ENCODE measurements at places on chromosomes 11 and 22. TPM values are rescaled to one million over a fixed set of nuclear protein-coding genes. Genes with fewer than 3 reads are reported as not detected.

GRCh38 chr11:68992743-68993255 lies 12.0 kb upstream of the MRGPRD start:
- H3K4me3 ChIP-seq: no peak overlapping the region
- no peak for DNase-seq
- H3K27me3 ChIP-seq: peaks cover 5% of the 10 kb centered on the region

DNA sequence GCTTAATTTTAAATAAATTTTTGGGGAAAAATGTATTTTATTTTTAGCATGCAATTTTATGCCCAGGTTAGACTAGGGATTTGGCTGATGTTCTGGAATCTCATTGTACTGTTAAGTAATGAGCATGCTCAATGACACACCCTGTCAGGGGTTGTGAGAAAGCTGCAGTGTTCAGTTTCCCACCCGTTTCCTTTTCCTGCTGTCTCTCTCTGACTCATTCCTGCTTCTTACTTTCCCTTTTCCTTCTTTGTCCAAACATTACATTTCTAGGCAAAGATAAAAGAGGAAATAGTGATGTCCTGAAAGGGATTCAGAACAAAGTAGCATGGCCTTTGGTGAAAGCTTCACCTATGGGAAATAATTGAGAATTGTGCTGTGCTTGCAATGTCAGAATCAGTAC lies 22.7 kb downstream of the OOSP3 start:
- no peaks in the 10 kb centered on the region for H3K36me3 ChIP-seq
- no peak overlapping the region for H3K4me3 ChIP-seq
- no peaks in the 10 kb centered on the region for H3K27me3 ChIP-seq
- no peak for DNase-seq

DNA sequence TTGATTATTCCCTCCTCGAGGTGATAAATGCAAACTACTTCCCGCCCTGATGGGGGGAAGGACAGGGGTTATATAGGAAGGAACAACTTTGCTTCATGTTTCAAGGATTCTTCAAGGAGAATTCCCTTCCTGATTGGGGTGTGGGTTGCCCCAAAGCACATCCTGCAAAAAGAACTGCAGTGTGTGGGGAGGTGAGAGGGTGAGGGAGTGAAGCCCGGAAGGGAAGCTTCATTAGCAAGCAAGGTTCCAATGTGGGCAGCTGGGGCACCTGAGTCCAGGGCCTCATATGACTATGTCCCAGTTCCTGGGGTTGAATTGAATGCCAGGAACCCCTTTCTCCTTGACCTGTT lies 326.0 kb downstream of the MN1 start:
- no peak overlapping the region for H3K4me3 ChIP-seq
- DNase-seq: no peak
- H3K4me1 ChIP-seq: no peaks in the 10 kb centered on the region

DNA sequence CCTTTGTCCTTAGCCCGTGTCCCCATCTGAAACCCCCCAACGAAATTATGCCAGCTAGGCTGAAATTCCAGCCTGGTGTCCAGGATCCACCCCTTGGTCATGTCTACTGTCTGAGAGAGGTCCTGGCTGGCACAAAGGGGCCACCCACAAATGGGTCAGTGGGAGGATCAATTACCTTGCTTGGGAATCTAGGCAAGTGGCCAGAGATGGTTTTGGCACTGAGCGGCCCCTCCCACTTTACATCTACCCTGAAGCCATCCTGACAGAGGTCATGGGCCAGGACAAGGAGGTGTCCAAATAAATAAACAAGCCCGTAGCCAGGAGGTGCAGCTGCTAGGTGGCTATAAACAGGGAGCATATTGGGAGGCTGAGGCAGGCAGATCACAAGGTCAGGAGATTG lies 311.5 kb downstream of the MN1 start:
- no peak for DNase-seq
- no peak overlapping the region for H3K4me3 ChIP-seq
- no peaks in the 10 kb centered on the region for H3K36me3 ChIP-seq
- no peak overlapping the region for H3K27ac ChIP-seq

- no peak overlapping the region for H3K27ac ChIP-seq
- no peaks in the 10 kb centered on the region for H3K36me3 ChIP-seq
- no peak for DNase-seq
- H3K4me3 ChIP-seq: no peak overlapping the region
These were observed 45.8 kb upstream of the MMP7 start for GRCh38 chr11:102576350-102576749.

DNA sequence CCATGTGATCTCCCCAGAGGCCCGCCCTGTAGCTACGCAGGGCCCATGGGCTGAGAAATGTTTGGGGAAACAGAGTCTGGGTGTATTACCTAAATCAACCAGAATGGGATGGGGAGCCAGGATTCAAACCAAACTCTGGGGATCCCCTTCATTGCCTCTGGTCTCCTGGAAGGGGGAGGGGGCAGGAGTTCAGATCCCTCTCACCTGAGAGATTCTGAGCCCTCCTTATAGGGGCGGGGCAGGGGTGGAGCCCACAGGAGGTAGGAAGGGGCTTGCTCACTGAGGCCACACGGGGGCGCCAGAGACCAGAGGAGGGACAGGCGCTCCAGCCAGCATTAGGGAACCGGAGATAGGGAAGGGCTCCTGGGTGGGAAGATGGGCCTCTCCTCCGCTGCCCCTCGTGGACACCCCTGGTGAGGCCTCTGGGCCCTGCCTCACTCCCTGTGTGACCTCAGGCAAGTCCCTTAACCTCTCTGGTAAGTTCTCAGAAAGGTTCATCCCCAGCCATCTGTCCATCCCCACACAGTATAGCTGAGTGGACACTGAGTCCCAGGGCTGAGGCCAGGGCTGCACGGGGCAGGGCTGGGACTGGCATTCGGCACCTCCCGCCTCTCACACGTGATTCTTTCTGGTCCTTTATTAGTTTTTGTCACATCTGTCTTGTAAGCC lies 2.7 kb upstream of the CDC42BPG start:
- H3K4me1 ChIP-seq: peaks cover 22% of the 10 kb centered on the region
- H3K4me3 ChIP-seq: no peak overlapping the region
- no peak overlapping the region for H3K27ac ChIP-seq
- no peaks in the 10 kb centered on the region for H3K27me3 ChIP-seq
- no peaks in the 10 kb centered on the region for H3K36me3 ChIP-seq

GRCh38 chr11:971092-971690 lies 45.5 kb downstream of the AP2A2 start:
- H3K4me3 ChIP-seq: no peak overlapping the region
- H3K36me3 ChIP-seq: no peaks in the 10 kb centered on the region
- no peaks in the 10 kb centered on the region for H3K4me1 ChIP-seq
- no peak overlapping the region for H3K27ac ChIP-seq

DNA sequence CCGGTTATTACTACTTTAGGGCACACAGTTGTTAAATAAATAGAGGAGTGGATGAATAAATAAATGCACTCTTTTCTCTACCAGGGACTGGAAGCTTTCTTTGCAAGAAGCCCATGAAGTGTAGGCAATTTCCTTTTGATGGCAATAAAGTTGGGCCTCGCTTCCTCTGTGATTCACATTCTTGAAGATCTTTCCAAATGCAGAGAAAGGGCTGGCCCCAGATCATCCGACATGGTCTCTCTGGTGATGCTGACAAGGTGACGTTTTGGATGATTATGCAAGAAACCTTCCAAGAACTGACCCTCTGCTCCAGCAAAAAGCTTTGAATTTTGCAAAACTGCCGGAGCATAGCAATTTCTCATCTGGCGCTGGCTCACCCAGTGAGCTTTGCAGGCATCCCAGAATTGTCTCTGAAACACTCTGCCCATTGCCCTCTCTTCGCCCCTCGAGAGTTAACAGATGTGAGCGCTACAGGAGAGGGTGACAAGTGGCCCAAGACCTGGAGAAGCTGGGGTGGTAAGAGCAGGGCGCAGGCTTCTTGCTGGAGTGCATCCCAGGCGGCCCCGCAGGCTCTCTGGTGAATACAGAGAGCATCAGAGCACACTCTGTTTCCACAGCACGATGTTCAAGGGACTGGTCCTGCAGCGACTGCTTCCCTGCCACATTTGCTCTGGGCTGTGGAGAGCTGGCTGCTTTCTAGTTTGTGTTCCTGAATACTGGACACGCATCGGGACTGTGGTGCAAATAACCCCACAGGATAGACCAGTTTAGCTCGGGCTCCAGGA lies 11.5 kb upstream of the IFT27 start:
- H3K4me3 ChIP-seq: no peak overlapping the region
- peaks cover 8% of the 10 kb centered on the region for H3K27me3 ChIP-seq
- DNase-seq: no peak
- no peaks in the 10 kb centered on the region for H3K36me3 ChIP-seq

DNA sequence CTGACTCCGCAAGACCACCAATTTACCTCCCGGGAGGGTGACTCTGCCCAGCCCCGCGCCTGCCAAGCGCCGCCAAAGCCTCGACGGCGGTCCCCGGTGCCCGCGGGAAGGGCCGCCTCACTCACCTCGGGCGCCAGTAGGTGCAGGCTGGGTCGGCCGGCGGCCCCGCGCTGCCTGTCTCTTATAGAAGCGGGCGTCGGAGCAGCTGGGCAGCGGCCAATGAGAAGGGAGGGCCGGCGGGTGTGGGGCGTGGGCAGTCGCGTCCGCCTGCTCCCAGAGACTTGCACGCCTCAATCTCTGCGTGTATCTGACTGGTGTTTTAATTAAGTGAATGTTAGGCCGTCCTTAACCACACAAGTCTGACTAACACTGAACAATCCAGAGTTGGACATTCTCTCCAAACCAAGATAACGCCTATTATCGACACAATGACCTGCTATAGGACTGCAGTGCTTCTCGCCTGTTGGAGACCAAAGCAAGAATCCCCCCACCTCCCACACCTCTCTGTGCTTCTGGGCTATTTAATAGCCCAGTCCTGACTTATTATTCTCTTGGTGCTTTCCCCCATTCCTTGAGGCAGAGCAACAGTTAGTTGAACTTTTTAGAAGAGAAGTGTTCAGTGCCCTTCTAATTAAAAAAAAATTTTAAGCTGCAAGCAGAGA lies at the start of gene TPH1:
Gene TPH1, minus strand, starts transcription at position 154 of the 662 bp plus-strand sequence. CDS start 5,507 bp downstream, outside the sequence.
- peaks cover 33% of the 10 kb centered on the region for H3K27me3 ChIP-seq
- no peaks in the 10 kb centered on the region for H3K4me1 ChIP-seq
- DNase-seq: peak; percentile 16
- no peak within 1 kb of the TSS for H3K4me3 ChIP-seq
- no peaks in the 10 kb centered on the region for H3K36me3 ChIP-seq

DNA sequence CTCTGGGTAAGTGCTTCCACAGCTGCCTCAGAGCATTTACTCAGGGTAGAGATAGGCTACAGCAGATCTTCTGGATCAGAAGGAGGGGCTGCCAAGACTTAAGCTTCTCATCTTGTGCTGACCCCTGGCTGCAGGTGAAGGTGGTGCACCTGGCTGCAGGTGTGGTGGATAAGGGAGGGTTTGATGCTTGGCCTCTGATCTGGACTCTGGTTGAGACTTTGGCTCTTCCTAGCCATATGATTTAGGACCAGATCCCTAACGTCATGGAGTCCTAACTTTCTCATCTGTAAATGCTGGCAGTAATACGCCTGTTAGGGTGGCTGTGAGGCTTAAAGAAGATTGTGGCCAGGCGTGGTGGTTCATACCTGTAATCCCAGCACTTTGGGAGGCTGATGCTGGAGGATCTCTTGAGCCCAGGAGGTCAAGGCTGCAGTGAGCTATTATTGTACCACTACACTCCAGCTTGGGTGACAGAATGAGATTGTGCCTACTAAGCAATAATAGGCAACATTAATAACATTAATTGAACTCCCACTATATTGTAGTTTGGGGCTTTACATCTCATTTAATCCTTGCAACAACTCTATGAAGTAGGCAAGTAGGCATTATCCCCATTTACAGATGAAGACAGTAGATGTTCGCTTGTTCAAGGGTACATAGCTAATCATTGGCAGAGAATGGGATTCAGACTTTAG lies 10.7 kb downstream of the DTX4 start:
- no peak overlapping the region for H3K4me3 ChIP-seq
- no peak for DNase-seq
- no peaks in the 10 kb centered on the region for H3K27me3 ChIP-seq
- no peak overlapping the region for H3K27ac ChIP-seq

DNA sequence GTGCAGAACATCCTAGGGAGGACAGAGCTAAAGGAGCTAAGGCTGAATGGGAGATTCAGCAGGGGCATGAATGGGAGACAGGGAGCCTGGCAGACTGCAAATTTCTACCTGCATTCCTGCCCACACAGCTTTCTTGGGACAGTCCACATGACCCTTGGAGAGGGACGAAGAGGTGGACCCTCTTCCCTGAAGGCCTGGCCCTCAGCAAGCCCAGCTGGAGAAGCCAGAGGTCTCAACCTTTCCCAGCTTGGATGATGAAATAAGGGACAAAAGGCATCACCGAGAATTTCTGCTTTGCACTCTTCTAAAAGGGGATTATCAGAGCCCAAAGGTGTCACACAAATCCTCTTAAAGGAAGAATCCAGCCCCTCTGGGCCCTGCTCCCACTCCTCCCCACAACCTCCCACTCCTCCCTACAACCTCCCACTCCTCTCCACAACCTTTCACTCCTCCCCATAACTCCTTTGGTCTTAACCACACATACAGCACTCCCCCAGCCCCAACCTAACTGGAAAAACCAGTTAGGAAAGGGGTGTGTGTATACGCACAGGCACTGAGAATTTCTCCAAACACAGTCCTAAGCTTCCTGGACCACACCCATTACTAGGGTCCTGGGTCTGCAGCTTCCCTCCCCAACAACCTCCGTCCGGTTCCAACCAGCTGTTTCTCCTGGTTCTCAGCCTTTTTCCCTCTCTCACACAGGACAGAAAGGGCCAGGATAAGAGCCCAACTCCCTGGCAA lies 38.4 kb downstream of the RPL27A start:
- H3K4me3 ChIP-seq: no peak overlapping the region
- H3K27ac ChIP-seq: no peak overlapping the region
- H3K36me3 ChIP-seq: peaks cover 19% of the 10 kb centered on the region
- H3K27me3 ChIP-seq: no peaks in the 10 kb centered on the region
- peaks cover 84% of the 10 kb centered on the region for H3K4me1 ChIP-seq

DNA sequence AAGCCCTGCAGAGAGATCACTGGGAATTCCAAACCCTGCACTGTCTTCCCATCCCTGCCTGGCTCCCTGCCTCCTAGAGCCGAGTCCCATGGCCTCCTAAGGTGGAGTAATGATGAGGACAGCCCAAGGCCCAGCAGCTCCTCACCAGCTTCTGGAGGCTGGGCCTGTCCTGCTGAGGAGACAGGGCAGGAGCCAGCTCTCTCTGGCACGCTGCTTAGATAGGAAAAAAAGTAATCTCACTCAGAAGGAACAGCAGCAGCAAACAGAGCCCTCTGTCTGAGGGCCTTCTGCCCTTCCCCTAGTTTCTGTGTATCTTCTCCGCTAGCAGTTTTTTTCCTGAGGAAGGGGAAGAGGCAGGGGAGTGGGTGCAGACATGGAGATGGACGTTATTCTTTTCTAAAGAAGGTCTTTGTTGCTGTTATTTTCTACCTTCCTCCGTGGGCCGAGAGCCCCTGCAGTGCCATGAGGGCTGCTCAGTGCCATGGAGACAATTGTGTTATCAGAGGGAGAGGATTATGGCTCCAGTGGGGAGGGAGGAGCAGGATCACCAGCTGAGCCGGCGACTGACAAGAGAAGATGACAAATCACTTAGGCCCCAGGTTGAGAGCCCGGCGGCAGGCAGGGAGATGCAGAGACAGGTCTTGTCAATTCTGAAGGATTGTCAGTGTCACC lies 315.3 kb downstream of the BUD13 start:
- H3K27ac ChIP-seq: no peak overlapping the region
- no peaks in the 10 kb centered on the region for H3K27me3 ChIP-seq
- no peak for DNase-seq
- H3K4me3 ChIP-seq: no peak overlapping the region
- H3K36me3 ChIP-seq: no peaks in the 10 kb centered on the region

Gene OR56A1
- not detected for total RNA-seq

Gene HTR3B
- not detected for total RNA-seq

Gene LARGE2
- total RNA-seq: 7.1 TPM

Gene LRRC74B
- total RNA-seq: not detected

Gene CACNA1I
- total RNA-seq: 3.8 TPM

Gene MMP11
- 4.4 TPM for total RNA-seq

All from adrenal gland (tissue), 19 donors.